ENCODE measurements at places on chromosomes 13 and 19. TPM values are rescaled to one million over a fixed set of nuclear protein-coding genes. Genes with fewer than 3 reads are reported as not detected.
A peak's percentile ranks its signal among the peaks of the same experiment; 100 is the strongest.

GRCh38 chr19:46878613-46879375 is 18.0 kb downstream of the ARHGAP35 start:
- no peaks in the 10 kb centered on the region for H3K36me3 ChIP-seq
- no peaks in the 10 kb centered on the region for H3K27me3 ChIP-seq
- no peak overlapping the region for H3K4me3 ChIP-seq

DNA sequence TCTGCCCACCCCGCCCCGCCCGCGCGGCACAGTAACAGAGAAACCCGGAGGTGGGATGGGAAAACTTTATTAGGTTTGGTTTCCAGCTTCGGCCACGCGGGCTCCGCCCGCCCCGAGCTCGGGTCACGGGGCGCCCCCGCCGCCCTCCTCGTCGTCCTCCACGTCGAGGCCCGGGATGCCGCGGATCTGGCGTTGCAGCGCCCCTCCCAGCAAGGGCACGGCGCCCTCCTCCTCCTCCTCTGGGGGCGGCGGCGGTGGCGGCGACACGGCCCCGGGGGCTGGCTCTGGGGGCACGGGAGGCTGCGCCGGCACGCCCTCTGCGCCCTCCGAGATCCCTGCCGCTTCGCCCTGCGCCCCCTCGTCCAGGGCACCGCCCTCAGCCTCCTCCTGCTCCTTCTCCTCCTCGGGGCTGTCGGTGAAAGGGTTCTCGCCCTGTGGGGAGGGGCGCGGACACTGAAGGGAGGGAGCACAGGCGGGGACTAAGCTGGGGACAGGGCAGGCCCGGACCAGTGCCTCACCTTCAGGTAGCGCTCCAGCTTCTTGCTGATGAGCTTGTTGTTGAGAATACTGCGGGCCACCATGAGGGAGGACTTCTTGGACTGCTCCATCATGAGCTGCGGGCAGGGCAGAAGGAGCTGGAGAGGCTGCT is 536 bp upstream of the AKAP8 start:
- peaks cover 30% of the 10 kb centered on the region for H3K36me3 ChIP-seq
- peak overlapping the region; percentile 93 for H3K27ac ChIP-seq
- peak overlapping the region; percentile 78 for H3K4me3 ChIP-seq
- peaks cover 37% of the 10 kb centered on the region for H3K4me1 ChIP-seq

KIR3DL2 gene
- total RNA-seq: not detected

- peaks cover 9% of the 10 kb centered on the region for H3K36me3 ChIP-seq
- DNase-seq: no peak
- no peak overlapping the region for H3K27ac ChIP-seq
- H3K4me3 ChIP-seq: no peak overlapping the region
These were observed 31.1 kb downstream of the AP1M1 start for GRCh38 chr19:16228637-16229321.

GRCh38 chr19:7993560-7993959 is 11.9 kb downstream of the ELAVL1 start:
- DNase-seq: peak; percentile 70
- H3K27me3 ChIP-seq: no peaks in the 10 kb centered on the region
- peaks cover 40% of the 10 kb centered on the region for H3K4me1 ChIP-seq
- peak overlapping the region; percentile 69 for H3K27ac ChIP-seq
- peaks cover 4% of the 10 kb centered on the region for H3K36me3 ChIP-seq
- no peak overlapping the region for H3K4me3 ChIP-seq

LGALS4 gene
- total RNA-seq: 0.64 TPM

GRCh38 chr19:2332341-2333026 is 4.0 kb downstream of the SPPL2B start:
- no peaks in the 10 kb centered on the region for H3K36me3 ChIP-seq
- peak; percentile 59 for DNase-seq
- H3K27me3 ChIP-seq: no peaks in the 10 kb centered on the region
- H3K4me3 ChIP-seq: peak overlapping the region; percentile 93
- H3K27ac ChIP-seq: peak overlapping the region; percentile 84

LEUTX gene
- total RNA-seq: not detected

DNA sequence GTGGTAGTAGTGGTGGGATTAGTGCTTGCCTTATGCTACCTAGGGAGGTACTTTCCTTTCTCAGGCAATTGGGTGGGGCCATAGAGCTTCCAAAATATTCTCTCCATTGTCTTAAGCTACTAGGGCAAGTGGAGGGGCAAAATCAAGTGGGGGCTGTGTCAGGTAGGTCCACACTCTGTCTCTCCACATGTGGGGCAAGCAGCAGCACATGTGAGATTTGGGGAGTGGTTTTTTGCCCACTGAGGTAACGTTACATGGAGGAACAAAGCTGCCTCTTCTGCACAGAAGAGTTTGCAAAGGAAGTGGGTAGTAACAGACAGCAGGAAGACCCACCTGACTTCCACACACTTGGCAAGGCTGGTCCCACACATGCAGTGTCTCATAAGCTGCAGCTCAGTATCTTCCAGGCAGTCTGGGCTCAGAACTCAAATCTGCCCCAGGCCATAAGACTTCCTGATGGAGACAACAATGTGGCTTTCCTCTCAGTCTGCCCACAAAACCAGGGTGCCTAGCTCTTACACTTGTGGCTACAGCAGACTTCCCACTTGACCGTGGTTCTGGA is 1581.5 kb upstream of the PCDH20 start:
- H3K4me1 ChIP-seq: no peaks in the 10 kb centered on the region
- no peak overlapping the region for H3K4me3 ChIP-seq
- H3K36me3 ChIP-seq: no peaks in the 10 kb centered on the region
- no peak for DNase-seq
- H3K27me3 ChIP-seq: no peaks in the 10 kb centered on the region

DNA sequence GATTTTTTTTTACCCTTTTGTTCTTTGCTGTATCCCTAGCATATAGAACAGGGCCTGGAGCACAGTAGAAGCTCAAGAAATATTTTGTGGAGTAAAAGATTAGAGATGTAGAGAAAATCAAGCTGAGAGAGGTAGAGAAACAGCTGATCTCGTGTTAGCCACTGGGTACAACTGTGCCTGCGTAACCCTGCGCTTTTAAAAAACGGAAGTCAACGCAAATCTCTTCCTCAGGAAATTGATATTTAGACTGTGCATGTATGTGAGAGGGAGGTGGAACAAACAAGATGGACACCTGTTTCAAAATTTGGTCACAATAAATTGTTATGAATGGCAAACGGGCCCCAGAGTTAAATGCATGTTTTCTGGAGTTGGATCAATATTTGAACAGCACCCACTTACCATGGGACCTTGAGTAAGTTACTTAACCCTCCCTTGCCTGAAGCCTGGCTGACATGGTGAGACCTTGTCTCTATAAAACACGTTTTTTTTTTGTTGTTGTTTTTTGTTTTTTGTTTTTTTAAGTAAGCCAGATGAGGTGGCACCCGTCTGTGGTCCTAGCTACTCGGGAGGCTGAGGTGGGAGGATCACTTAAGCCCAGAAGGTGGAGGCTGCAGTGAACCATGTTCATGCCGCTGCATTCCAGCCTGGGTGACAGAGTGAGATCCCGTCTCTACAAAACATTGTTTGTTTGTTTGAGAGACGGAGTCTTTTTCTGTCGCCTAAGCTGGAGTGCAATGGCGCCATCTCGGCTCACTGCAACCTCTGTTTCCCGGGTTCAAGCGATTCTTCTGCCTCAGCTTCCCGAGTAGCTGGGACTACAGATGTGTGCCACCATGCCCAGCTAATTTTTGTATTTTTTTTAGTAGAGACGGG is 3.3 kb upstream of the EPOR start:
- H3K4me1 ChIP-seq: peaks cover 8% of the 10 kb centered on the region
- H3K4me3 ChIP-seq: no peak overlapping the region
- no peak for DNase-seq
- no peak overlapping the region for H3K27ac ChIP-seq
- H3K27me3 ChIP-seq: peaks cover 15% of the 10 kb centered on the region

GRCh38 chr19:4069331-4069959 is 2.7 kb upstream of the ZBTB7A start:
- H3K4me1 ChIP-seq: no peaks in the 10 kb centered on the region
- H3K4me3 ChIP-seq: no peak overlapping the region
- H3K27me3 ChIP-seq: no peaks in the 10 kb centered on the region
- H3K36me3 ChIP-seq: no peaks in the 10 kb centered on the region

DNA sequence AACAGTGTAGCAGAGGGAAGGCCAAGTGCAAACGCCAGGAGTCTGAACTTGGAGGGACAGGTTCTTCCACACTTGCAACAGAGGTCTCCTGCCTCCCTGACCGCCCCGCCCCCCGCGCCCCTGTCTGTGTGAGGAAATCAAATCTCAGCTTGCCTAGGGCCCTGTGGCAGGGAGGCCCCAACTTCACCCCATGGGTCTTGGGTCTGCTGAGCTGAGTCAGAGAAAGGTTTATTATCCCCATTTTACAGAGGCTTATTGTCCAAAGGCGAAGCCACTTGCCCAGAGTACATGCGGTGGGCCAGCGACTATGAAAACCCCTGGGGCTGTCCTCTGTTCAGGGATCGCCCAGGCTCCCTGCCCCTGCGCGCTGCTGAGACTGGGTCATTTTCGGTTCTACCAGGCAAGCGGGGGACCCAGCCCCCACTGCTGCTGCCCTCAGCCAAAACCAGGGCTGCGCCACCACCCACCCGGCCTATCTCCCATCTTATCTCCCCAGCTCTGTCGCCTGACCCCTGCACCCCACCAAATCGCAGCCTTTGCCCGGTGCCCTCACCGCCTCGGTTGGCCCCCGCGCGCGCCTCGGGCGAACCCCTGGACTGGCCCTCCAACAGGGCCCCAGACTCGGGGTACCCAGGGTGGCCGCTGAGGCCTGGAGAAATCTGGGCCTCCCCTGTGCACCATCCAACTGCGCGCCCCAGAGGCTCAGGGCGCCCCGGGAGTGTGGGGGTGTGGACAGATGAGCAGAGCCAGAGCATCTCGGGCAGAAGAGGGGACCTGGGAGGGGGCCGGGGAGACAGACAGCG is 850 bp upstream of the CERS4 start:
- H3K4me1 ChIP-seq: no peaks in the 10 kb centered on the region
- H3K36me3 ChIP-seq: no peaks in the 10 kb centered on the region
- peak; percentile 42 for DNase-seq

GRCh38 chr19:10923260-10924112 is 5.0 kb downstream of the YIPF2 start:
- H3K4me3 ChIP-seq: no peak overlapping the region
- H3K27me3 ChIP-seq: no peaks in the 10 kb centered on the region
- H3K36me3 ChIP-seq: peaks cover 58% of the 10 kb centered on the region
- no peak for DNase-seq

- H3K36me3 ChIP-seq: no peaks in the 10 kb centered on the region
- no peak overlapping the region for H3K27ac ChIP-seq
- no peak overlapping the region for H3K4me3 ChIP-seq
- no peaks in the 10 kb centered on the region for H3K4me1 ChIP-seq
- DNase-seq: no peak
- H3K27me3 ChIP-seq: peaks cover 4% of the 10 kb centered on the region
These were observed 1.4 kb upstream of the HSH2D start for GRCh38 chr19:16142032-16142580.

GJA3 gene
- total RNA-seq: not detected

All from psoas muscle (tissue), 8 donors.